ENCODE measurements at places on chromosomes 4 and X.

DNA sequence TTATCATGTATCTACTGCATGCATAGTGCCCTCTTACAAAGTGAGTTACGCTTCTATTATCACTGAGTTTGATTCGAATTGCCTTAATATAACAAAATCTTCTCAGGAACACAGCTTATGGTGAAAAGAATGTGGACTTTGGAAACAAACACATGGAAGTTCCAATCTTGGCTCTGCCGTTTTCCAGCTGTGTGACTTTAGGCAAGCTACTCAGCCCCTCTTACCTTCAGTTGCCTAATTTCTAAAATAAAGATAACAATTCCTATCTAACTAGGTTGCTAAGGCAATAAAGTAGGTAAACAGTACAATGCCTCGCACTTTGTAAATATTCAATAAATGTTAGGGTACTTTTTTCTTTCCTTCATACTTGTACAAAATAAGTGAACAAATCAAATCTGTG is 104.0 kb upstream of the GRIA3 start:
- no peak for DNase-seq

DNA sequence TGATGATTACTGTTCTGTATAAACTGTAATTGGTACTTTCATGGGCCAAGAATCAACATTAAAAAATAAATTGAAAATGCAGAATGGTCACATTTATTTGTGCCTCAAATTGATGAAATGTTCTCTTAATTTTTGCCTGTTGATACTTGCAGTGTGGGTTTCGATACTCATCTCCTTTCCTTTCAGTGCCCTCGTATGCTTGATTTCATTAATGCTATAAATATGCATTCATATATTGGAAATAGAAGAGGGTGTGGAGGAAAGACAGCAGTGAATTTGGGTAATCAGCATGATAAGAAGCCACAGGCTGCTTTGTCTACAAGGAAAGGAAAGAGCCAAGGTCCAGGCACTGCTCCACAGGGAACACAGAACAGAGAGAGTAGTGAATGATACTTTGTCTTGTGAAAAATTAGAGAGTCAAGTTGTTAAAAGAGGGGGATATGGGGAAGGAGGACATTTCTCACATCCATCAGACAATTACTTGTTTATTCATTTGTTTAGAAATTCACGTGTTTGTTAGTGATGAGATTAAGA is 1.0 kb upstream of the DDX60 start:
- DNase-seq = peak; percentile 33

DNA sequence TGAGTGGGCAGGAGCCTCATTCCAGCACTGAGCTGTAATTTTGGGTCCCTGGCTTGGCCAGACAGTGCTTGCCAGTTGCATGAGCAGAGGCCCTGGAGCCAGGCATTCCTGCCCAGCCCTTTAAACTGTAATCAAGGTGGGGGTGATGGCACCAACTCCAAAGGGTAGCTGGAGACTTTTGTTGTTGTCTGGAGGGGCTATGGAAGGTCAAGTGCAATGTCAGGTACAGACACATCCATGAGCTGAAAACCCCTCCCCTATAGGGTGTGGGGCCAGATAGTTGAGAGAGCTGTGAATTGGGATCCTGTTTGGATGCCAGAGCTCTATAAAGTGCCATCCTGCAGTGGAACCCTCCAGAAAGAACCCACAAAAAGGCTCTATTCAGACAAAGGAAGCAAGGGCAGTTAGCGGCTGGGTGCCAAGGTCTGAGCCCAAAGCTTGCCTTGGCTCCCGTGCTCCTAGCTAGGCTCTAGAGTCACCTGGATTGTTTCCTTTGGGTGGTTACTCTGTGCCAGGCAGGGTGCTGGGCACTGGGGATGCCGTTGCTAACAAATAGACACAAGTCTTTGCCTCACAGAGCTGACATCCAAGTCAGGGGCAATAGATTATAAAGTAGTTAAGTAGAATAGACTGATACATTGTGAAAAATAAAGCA is 163.0 kb downstream of the EFNB1 start:
- no peak for DNase-seq

GRCh38 chr4:162475246-162475645 is 311.4 kb upstream of the FSTL5 start:
- no peak for DNase-seq

DNA sequence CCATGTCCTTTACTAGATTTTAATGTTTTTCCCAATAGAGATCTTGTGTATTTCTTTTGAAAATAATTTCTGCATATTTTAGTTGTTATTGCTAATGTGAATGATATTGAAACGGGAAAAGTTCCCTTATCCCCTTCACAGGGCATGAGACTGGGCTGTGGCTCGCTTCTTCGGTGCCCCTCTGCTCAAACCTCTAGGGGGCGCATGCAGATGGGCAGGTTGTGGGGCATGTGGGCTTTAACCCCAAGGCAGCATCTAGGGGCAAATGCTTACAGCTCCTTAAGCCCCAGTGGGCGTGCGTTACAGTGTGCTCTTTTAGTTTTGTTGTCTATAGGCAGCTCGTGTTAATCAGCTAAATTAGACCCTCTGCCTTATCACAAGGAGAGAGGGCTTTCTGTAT is 194.7 kb downstream of the OPHN1 start:
- DNase-seq = peak; percentile 25

GRCh38 chrX:41108463-41109205 is 23.4 kb downstream of the USP9X start:
- DNase-seq = no peak

GRCh38 chrX:125132274-125132673 is 187.4 kb upstream of the TEX13C start:
- peak; percentile 53 for DNase-seq

GRCh38 chrX:44349561-44349960 is 6.1 kb upstream of the EFHC2 start:
- DNase-seq = no peak

DNA sequence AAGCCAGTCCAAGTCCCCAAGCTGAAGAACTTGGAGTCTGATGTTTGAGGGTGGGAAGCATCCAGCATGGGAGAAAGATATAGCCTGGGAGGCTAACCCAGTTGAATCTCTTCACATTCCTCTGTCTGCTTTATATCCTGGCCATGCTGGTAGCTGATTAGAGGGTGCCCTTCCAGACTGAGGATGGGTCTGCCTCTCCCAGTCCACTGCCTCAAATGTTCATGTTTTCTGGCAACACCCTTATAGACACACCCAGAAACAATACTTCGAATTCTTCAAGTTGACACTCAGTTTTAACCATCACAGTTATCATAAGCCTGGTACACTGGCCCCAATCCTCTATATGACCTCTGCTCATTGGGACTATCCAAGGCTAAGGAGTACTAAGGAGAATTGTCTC is 124.1 kb upstream of the WDR1 start:
- DNase-seq = no peak
